ENCODE measurements at places on chromosomes 11 and 22.

DNA sequence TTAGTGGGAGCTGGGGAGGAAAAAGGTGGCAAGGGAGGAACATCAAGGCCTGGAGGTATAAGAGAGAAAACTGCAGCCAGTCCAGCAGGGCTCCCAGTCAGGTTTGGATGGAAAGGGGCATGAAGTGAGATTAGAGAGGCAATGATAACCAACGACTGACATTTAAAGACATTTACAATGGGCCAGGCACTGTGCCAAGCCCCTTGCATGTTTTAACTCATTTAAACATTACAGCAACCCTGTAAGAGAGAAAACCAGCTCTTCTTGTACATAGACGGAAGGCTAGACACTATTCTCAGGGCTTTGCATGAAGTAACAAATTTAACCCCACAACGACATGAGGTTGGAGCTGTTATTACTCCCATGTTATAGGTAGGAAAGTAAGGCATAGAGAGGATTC, 32.1 kb upstream of the PAK1 start:
- DNase-seq = no peak

- no peak for DNase-seq
These were observed 10.0 kb upstream of the KLHL35 start for GRCh38 chr11:75443043-75443442.

DNA sequence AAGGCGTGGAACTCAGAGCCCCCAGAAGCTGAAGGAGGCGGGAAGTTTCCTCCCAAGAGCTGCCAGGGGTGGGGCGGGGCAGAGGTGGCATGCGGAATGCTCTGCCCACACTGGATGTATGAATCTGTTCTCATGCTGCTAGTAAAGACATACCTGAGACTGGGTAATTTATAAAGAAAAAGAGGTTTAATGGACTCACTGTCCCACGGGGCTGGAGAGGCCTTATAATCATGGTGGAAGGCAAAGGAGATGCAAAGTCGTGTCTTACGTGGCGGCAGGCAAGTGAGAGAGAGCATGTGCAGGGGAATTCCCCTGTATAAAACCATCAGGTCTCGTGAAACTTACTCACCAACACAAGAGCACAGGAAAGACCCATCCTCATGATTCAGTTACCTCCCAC, 57.6 kb downstream of the SMIM38 start:
- no peak for DNase-seq

- no peak for DNase-seq
These were observed 86.4 kb upstream of the SHISAL1 start for GRCh38 chr22:44398856-44399837.

DNA sequence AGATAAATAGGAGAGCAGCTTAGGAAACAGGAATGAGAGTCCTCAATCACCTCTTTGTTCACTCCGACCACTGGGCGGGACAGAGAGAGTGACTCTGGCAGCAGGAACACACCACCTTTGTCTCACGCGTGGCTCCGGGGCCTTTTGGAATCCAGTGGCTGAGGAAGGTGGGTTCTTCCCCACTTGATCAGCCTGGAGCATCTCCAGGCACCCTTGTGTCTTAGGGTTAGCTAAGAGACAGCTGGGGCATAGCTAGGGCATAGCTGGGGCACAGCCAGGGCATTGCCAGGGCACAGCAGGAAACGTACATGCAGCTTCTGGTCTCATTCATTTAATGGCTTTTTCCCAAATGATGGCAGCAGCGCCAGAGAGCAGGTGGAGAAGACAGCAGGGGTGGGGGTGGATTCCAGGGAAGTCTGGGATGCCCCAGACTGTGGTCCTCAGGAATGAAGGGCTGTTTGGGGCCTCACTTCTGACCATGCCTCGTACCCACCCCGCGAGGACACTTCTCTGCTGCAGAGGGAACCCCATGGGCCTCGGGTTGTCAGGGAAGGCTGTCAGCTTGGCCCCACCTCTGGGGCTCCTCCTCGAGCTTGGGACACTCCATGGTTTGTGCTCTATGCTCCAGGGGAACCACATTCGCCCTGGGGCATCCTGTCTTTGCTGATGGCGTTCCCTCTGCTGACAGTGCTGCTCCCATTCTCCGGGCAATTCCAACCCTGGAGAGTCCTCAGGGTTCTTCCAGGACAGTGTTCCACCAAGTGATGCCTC, 30.4 kb upstream of the SHANK2 start:
- DNase-seq = no peak

DNA sequence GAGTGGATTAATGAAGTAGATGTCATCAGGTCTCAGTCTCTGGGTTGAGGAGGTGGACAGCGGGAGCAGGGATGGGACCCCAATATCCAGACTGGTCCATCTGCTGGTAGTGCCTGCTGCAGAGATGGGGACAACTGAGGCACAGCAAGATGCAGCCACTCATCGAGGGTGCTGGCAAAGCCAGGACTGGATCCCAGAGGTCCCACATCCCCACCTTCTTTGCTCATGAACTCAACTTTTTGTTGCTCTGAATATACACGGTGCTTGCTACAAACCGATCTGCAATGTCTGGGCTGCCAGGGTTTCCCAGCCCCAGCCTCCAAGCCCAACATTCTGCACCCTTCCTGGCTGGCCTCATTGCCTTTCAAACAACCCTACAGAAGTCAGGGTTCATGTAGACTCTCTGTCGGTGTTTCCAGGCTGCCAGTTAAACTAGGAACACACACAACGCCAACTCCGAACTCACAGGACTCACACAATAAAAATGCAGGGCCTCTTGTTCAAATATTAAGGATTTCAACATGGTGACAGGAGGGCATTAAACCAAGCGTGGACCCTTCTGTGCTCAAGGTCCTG, 168.2 kb downstream of the MN1 start:
- no peak for DNase-seq

DNA sequence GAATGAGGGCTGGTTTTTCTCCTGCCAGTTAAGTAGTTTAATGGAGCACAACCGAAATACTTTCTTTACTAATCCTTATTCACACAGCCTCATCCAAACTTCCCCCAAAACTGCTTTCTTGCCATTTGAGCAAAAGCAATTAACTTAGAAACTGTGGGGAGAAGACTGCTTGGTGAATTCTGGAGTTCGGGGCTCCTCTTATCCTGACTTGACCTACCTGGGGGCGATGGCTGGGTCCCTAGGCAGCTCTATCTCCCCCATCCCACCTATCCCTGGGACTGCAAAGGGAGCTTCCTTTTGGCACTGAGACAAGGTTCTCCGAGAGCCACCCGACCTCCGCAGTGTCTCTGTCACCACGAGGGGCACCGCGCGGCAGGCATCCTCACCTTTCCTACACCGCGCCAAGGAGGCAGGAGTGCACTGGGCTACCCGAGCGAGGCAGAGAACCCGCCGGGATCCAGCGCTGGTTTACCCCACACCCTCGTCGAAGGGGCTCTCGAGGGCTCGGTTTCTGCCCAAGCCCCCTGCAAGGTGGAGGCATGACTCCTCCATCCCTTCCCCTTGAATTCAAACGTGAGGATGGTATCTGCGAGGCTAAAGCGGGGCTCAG, 759 bp downstream of the DESI1 start:
- DNase-seq = peak; percentile 47

DNA sequence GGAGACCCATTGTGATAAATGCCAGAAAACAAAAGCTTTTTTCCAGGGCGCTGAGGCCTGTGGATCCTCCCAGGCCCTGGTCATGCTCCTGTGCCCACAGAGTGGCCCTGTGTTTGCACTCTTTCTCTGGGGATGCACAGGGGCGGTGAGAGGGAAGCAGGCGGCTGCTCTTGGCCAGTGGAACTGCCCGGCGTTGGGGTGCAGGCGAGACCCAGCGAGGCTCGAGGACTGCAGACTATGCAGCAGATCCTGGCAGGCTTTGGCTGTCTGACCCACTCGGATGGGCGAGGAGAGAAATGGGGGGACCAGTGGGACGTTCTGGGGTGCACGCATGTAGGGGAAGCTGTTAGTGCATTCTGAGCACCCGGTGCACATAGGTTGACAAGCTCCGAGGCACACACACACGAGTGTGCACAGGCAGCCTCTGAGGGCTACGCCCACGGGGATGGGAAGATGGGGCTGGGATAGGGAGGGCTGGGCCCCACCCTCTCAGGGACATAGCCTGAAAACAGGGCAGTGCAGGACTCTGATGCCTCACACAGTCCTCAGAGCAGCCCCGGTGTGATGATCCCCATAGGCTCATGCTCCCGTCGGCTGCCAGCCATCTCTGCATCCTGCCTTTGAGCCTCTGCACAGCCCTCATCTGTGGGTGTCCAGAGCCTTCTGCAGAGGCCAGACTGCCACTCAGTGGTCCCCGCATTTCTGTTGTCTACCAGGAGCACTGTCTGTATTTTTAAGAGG, 1233.5 kb downstream of the BRD1 start:
- no peak for DNase-seq

DNA sequence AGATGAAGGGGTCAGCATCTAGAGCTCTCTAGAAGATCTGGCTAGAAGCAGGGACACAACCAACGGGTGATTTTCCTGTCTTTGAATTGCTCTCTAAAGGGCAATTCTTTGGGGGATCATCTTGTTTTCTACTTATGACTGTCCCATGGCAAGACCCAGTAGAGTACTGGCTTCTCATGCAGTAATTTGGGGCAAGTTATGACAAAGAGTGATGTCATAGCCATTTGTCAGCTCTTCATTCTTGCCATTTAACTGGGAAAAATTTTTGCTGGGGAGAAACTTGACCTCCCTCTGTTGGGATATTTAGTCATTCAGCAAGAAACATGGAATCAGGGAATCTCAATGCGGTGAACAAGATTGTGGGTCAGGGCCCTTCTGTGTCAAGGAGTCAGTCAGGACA, 80.4 kb downstream of the SLC1A2 start:
- DNase-seq = no peak

GRCh38 chr11:66004186-66004585, 1.9 kb downstream of the BANF1 start:
- DNase-seq = no peak

GRCh38 chr22:44304354-44304753, 8.4 kb downstream of the SHISAL1 start:
- DNase-seq = no peak

DNA sequence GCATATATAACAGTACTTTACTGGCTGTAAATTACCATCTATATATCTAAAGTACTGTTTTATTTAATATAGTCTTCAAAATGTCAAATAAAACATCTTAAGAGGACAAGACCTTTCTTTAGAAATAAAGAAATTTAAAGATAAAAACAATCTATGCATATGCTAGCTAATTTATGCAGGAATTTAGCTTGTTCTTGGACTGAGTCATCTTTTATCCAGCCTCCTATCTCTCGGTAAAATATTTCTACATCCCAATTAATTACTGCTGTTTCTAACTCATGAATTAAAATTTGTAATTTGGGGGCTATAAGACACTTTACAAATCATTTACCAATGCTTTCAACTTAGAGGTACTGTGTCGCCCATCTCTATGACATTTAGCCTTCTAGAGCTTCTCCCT, 72.8 kb upstream of the DDI1 start:
- no peak for DNase-seq

DNA sequence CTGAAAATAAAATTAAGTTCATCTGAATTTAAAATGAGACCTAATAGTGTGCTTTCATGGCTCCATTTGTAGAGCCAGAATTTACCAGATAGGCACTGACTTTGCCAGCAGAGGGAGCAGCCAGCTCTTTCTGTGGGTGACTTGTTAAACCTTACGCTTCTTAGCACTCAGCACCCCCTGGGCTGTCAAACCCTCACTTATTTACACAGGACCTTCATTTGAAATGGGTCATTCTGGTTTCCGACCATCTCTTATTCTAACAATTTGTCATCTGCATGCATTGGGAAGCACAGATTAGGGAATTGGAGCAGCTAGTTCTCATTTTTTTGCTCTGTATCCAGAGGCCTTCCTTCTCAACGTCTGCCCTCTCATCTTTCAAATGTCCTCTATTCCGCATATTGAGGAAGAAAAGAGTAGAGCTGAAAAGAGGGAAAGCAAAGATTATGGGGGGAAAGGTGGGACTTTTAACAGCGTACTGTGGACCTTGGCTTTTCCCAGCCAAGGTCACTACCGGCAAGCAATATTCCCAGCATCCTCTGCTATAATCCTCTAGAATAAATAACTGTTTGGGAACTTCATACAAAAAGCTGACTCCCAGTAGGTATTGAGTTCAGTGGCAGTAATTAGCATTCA, 3.1 kb downstream of the ASRGL1 start:
- DNase-seq = peak; percentile 17

- no peak for DNase-seq
These were observed 38.4 kb downstream of the TOLLIP start for GRCh38 chr11:1271002-1271401.

- DNase-seq = no peak
These were observed 77.9 kb upstream of the OR5AK2 start for GRCh38 chr11:56910785-56911184.

- no peak for DNase-seq
These were observed 31.3 kb upstream of the OPCML start for GRCh38 chr11:133563505-133564025.

DNA sequence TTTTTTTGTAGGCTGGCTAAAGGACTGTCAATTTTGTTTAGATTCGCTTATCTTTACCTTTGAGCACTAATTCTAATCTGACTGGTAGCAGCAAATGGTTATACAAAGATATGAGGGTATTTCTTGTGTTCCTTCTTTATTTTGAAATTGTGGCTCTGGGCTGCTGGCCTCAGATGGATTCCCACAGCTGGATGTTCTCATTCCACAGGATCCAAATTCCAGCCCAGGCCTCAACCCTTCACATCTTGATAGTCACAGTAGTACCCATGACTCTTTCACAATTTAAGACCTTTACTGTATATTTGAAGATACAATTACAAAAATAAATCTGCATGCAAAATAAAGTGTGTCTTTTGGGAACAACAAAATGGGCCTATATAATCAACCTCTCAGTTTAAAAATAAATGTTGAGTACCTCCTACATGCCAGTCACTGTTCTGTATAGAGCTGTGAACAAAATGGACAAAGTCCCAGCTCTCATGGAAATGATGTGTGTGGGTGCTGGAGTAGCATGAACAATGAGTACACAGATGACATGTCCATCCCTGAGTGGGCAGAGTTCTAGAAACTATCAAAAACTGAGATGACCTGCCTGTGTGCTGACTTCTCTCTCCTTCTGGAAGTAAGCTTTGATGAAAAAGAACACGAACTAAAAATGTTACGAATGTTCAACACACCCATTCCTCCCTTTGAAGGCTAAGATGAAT, 51.7 kb upstream of the FBXO3 start:
- no peak for DNase-seq

- no peak for DNase-seq
These were observed 311 bp downstream of the APBB1 start for GRCh38 chr11:6418557-6419008.

DNA sequence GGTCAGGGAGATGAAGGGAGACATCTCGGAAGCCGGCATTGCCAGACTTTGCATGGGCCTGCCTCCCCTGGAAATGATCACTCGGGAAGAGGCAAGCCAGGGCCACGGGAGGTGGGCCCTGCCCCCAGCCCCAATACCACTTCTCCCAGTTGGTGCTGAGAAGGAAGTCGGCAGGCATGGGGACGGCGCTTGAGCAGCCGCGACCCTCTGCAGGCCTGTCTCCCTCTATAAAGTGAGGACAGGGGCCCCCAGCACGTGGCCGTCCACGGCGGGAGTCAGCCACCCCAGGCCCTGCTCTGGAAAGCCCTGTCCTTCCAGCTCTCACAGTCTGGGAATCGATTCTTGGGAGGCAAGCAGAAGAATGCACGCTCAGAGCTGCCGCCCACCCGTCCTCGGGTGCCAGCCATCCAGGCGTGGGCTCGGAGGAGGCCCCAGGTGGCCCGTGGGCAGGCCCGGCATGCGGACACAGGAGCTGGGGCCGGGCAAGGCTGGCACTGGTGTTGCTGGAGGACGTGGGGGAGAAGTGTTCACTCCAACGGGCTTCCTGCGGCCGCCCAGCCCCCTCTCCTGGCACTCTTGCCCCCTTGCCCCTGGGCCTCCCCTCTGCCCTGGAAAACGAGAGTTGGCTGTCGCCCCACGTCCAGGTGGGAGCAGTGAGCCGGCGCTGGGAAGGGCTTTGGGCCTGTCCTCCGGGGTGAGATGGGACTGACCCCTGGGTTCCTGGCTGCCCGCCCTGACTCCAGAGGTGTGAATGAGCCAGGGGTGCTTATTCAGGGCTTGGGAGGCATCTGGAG, 77.5 kb downstream of the CACNA1I start:
- no peak for DNase-seq

Measured in NCI-H510A treated with DMSO at 0.1 percent for 48 hours (cell line).